Muscle of leg (tissue), 16 donors: ENCODE measurements at places on chromosomes 16 and 17. TPM values are rescaled to one million over a fixed set of nuclear protein-coding genes. Genes with fewer than 3 reads are reported as not detected.

SLC12A3 gene
- total RNA-seq, result 0.04 TPM

AXIN2 gene
- total RNA-seq, result 17.7 TPM

ICAM2 gene
- 34.3 TPM for total RNA-seq

RAP1GAP2 gene
- total RNA-seq, result 1.2 TPM

AIPL1 gene
- total RNA-seq, result not detected

DNAI2 gene
- 0.09 TPM for total RNA-seq

DOC2A gene
- 0.22 TPM for total RNA-seq

CLDN9 gene
- 0.40 TPM for total RNA-seq

PMFBP1 gene
- total RNA-seq, result 0.40 TPM

TBC1D3I gene
- 0.09 TPM for total RNA-seq
